ENCODE measurements at places on chromosomes 4 and X. TPM values are rescaled to one million over a fixed set of nuclear protein-coding genes. Genes with fewer than 3 reads are reported as not detected.

RAB41 gene
- not detected for total RNA-seq

CCDC120 gene
- 5.3 TPM for total RNA-seq

- no peak for DNase-seq
Observed at GRCh38 chrX:10483191-10483831, 137.1 kb downstream of the MID1 start.

DNA sequence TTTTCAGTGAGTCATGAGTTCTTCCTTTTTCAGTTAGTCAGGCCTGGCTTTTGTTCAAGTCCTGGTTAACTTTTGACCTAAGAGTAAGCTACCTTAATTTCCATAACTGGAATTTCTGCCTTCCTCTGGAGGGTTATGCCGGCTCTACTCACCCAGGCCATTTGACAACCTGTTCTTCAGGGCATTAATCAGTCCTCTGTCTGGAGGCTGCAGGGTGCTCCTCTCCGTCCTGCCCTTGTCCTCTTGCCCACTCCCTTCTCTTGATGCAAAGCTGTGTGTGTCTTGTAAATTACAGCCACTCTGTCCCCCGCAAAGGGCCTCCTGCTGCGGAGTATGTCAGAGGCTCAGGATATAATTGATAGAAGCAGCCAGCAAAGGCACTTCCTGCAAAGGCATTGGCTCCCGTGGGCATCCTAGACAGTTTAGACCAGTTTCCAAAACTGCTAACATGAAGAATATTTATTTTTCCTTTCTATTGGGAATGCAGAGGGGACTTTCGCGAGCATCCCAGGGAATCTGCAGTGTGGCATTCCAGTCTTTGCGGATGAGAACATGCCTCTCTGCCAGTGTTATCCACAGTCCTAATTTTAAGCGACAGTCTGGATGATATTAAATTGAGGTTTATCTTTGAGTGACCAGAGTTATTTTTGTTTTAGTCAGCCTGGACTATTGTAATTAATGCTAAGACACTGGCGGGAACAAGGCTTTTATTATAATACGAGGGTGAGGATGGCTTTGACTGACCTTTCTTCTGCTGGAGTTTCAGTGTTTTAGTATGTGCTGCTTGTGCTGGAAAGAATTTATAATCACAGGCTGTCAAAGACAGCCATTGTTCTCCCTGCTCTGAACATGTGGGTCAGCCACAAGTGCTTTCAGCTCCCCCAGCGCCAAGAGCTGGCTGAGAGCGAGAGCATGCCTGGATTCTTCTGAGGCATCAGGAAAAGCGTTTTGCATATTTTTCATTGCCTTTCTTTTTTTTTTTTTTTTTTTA is 74.2 kb downstream of the LIMCH1 start:
- peak; percentile 92 for DNase-seq

GRCh38 chrX:109911046-109911445 is 91.9 kb upstream of the TMEM164 start:
- peak; percentile 35 for DNase-seq

GRCh38 chr4:152508818-152509217 is 27.1 kb downstream of the FBXW7 start:
- no peak for DNase-seq

ITGB1BP2 gene
- 0.75 TPM for total RNA-seq

GRCh38 chrX:137031517-137032340 is 2.1 kb downstream of the GPR101 start:
- DNase-seq: peak; percentile 48

DNA sequence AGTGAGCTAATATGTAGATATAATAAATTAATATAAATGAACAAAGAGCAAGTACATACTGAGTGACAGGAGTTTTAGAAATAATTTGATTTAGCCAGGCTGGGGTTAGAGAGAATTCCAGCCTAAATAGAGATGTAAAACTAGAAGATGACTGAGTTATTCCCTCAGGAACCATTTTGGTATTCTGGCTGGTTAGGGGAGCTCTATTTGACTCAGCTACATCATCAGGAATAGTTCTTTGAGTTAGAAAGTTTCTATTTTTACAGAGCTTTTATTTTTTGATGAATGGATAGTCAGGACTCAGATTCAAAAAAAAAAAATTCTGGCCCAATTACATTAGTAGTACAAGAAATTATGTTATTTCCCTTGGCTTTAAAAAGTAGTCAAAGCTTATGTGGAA is 180.4 kb upstream of the MID1 start:
- no peak for DNase-seq

GRCh38 chr4:31234494-31234893 is 514.3 kb downstream of the PCDH7 start:
- DNase-seq: no peak

DNA sequence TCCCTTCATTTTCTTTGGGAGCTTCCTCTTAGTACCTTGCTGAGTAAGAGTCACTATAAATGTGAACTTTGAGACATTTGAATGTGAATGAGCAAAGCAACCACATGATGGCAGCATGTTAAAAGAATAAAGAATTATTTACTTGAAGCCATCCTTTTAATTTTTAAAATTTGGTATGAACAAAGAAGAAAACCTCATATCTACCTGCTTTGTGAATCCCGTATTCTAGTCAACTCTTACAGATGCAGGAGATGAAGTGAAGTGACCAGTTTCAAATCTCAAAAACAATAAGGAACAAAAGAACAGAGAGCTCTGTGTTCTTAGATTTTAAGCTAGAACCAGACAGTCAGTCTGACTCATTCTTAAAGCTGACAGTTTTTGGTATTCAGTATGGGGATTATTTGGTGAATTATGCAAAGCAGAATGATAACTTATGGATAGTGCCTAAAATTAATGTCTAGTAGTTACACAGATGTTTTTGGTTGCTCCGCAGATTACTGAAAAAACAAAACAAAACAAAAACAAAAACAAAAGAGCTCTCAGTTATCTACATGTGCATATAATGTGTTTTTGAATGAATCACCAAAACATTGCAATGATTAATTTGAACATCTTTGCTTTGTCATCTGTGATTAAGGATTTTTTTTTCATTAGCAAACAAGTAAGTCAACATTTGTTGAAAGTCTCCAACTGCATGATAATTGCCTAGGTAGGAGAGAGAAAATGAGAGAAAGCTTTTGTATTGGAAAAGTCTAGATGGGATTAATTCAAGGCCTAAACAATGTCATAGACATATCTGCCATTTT is 48.2 kb upstream of the H2AZ1 start:
- peak; percentile 59 for DNase-seq

GAGE2A gene
- not detected for total RNA-seq

PDE6B gene
- not detected for total RNA-seq

SPP1 gene
- not detected for total RNA-seq

- DNase-seq: no peak
Observed at GRCh38 chrX:68947882-68948605, 119.2 kb downstream of the EFNB1 start.

DNA sequence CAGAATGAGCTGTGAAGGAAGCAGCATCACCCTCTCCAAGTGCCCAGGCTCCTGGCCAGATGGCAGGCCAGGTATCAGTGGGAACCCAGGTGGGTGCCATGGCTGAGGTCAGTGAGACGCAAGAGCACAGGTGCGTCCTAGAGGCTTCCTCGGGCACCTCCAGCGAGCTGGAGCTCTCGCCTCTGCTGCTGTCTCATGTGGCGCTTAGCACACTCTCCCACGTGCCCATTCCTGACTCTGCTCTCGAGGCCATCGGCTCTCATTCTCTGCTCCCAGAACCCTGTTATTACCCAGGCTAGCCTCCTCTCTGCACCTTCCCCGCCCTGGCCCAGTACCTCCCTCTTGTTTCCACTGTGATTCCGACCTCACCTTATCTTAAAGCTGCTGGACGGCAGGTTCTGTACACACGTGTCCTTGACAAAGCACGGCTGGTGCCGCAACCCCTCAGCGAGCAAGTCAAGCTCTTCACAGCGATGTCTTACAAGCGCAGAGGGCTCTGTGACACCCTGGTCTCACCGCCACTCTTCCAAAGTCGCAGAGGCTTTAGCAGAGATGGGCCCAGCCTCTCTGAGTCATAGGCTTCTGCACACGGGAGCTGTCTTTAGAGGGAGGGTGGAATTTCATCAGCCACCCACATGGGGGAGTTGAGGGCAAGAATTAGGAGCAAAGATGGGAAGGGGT is 15.4 kb upstream of the MSANTD1 start:
- DNase-seq: no peak

DNA sequence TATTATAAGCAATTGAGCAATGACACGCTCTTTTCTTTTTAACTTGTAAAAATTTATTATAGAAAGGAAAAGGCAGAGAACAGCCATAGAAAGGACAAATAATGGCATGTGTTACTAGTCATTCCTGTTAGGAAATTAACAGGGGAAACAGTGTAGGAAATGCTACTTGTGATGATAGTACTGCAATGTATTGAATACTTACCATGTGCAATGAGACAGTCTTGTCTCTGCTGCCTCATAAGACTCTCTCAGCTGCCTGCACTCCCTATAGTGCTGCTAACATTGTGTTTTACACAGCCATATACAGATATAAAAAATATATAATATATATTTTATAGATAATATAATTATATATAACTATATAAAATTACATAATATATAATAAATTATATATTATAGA is 62.3 kb upstream of the SHOX start:
- DNase-seq: no peak

SUPT20HL1 gene
- not detected for total RNA-seq

DNA sequence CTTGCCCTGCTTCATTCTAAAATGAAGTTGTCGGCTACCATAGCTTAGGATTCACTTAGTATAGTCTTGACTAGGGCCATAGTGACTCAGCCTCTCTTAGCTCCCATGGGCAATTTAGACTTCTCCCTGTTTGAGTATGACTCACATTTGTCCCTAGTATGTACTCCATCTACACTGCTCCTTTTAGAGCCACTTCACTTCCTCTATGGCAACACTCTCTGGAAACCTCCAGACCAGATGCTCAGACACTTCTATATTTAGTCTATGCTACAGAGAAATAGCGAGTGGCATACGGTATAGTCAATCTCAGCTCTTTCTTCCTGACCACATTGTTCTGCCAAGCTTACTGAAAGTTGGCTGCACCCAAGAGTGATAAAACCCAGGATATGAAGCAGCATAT is 11.2 kb downstream of the MEPE start:
- peak; percentile 69 for DNase-seq

DNA sequence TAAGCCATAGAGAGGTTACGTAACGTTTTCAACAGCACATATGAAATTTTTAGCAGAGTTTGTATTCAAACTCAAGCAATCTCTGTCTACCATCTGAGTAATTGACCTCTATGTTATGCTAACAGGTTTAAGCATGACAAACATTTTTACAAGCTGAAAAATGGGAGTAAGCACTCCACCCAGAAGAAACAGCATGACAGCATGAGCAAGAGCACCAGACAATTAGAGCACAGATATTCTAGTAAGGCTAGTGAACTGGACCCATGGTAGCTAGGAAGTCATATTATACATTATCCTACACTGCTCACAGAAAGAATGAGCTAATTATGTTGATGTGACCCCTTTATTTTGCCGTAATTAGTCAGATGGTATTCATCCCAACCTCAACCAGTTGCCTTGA is 200.5 kb downstream of the PABPC4L start:
- peak; percentile 58 for DNase-seq

DNA sequence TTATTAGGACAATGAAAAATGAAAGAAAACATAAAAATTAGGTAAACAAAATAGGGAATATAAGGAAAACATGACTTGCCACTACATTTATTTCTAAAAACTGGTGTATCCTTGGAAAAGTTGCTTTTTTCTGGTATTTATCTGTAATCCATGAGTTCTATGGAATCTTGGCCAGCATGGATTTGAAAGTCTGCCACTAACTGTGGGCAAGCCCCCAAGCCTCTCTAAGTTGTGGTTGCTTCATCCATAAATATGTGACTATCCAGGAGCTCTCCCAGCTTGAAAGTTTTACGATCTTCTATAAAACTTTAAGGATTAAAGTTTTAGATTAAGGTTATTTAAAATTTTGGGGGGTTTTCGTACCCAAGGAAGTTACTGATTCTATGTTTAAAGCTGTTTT is 21.8 kb downstream of the RPS6KA3 start:
- DNase-seq: no peak

HSD17B10 gene
- total RNA-seq: 191 TPM

- peak; percentile 35 for DNase-seq
Observed at GRCh38 chr4:170497112-170497511, 407.4 kb upstream of the AADAT start.

DNA sequence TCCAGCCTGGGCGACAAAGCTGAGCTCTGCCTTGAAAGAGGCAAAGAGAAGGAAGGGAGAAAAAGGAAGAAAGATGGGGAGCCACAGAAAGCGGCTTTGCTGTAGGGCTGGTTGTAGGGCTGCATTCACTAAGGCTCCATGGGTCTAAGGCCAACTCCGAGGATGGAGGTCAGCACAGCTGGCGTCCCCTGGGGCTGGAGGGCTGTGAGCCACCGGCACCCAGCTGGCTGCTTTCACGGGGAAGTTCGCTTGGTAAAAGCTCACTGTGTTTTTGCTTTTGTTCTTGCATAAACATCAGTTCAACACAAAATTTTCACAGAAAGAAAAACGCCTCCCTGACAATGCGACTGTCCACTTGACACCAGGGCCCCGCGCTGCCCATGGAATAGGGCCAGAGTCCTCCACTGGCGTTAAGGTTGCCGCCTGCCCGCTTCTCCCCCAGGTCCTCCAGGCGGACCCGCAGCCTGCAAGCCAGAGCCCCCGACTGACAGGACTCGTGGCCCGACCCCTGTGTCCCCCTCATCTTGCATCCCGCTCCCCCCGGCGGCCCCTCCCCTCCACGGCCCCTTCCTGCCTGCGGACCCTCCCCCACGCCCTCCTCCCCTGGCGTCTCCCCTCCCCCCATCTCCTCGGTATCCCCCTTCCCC is 1.1 kb downstream of the RNF212 start:
- DNase-seq: no peak

GPC4 gene
- 6.4 TPM for total RNA-seq

- peak; percentile 64 for DNase-seq
Observed at GRCh38 chrX:151151665-151152267, 24.6 kb upstream of the GPR50 start.

- peak; percentile 74 for DNase-seq
Observed at GRCh38 chr4:77044461-77045150, 31.2 kb downstream of the CCNI start.

GRCh38 chr4:74197080-74197479 is 39.2 kb downstream of the MTHFD2L start:
- DNase-seq: peak; percentile 60

GRCh38 chr4:630656-631055 is 5.3 kb downstream of the PDE6B start:
- no peak for DNase-seq
